Activated CD8-positive, alpha-beta memory T cell treated with anti-CD3 and anti-CD28 coated beads, Interleukin-2, amount 50 U/mL, for 4 hours (primary cell): ENCODE measurements at places on chromosomes 6 and 20.

DNA sequence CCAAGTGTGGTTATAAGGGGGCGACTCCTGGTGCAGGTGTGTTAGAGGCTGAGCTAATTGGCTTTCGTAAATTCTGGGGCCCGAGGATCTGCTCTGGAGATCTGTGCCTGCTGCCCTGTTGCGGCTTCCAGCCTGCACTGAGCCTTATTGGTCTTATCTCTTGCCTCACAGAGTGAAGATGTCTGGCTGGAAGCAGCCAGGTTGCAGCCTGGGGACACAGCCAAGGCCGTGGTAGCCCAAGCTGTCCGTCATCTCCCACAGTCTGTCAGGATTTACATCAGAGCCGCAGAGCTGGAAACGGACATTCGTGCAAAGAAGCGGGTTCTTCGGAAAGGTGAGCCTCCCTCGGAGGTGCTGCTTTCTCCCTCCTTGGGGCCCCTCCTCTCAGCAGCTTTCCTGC, 20.0 kb downstream of the PRPF6 start:
- no peak for DNase-seq

DNA sequence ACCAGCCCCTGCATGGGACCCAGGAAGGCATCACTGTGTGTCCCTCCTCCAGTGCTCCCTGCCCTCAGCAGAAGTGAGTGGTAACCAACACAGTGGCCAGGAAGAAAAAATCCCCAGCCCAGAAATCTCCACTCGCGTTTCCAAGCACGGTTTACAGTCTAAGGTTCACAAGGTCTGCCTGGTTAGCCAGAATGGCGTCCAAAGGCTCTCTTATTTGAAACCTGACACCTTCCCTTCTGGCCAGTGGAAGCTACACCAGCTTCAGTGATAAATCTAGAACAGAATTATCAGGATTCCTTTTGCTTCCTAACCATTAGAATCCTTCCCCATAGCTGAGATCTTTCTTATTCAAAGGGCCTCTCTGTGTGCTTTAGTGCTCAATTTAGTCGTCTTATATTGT, 9.2 kb downstream of the LY86 start:
- DNase-seq: no peak

DNA sequence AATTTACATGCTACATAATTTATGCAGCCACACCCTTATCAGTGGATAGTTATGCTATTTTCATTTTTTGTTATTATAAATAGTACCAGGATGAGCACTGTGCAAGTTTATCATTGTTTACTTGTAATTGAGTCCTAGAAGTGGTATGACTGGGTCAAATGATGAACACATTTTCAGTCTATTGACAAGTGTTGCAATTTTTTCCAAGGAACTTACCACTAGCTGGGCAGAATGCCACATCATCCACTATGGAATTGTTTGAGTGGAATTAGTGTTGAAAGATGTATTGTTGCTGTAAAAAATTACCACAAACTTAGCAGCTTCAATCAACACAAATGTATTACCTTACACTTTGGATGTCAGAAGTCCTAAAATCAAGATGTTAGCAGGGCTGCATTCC, 38.1 kb upstream of the OPN5 start:
- DNase-seq: no peak

- no peak for DNase-seq
These were observed 53.5 kb upstream of the SLC22A16 start for GRCh38 chr6:110529907-110530306.

- no peak for DNase-seq
These were observed 135.1 kb downstream of the CEP57L1 start for GRCh38 chr6:109230453-109230852.

GRCh38 chr20:37354210-37355195, 8.6 kb downstream of the SRC start:
- DNase-seq: no peak

- no peak for DNase-seq
These were observed 404 bp downstream of the CEP162 start for GRCh38 chr6:84227044-84227433.

DNA sequence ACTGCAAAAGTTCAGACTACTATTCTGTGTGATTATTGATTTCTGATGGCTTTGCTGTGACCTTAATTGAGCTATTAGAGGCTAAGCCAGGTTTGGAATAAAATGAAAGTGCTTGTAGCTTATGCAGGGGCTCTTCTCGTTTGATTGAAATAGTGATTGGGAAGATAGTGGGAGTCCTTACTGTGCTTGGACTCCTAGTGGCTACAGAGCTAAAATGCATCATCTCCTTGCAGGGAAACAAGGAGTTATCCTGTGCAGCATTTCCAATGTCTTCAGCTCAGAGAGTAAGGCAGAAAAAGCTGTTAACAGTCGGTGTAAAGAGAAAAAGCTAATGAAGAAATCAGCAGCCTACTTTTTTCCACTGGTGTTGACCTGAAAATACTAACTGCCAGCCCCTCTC, 173.5 kb downstream of the SLC35F1 start:
- no peak for DNase-seq

- DNase-seq: no peak
These were observed 32.1 kb downstream of the NEDD9 start for GRCh38 chr6:11200356-11200755.

DNA sequence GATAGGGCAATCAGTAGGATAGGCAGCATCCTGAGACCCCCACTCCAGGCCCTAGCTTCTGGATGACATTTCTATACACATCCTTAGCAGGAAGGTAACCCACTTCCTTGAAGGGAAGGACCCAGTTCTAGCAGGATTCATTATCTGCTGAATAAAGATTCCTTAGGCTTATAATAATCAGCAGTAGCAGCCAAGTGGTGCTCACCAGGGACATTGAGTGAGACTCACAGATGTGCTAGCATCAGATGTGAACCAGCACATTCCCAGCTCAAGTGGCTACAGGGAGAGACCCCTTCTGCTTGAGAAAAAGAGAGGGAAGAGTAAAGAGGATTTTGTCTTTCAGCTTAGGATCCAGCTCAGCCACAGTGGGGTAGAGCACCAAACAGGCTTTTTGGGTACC, 244.8 kb upstream of the UFL1 start:
- DNase-seq: no peak

DNA sequence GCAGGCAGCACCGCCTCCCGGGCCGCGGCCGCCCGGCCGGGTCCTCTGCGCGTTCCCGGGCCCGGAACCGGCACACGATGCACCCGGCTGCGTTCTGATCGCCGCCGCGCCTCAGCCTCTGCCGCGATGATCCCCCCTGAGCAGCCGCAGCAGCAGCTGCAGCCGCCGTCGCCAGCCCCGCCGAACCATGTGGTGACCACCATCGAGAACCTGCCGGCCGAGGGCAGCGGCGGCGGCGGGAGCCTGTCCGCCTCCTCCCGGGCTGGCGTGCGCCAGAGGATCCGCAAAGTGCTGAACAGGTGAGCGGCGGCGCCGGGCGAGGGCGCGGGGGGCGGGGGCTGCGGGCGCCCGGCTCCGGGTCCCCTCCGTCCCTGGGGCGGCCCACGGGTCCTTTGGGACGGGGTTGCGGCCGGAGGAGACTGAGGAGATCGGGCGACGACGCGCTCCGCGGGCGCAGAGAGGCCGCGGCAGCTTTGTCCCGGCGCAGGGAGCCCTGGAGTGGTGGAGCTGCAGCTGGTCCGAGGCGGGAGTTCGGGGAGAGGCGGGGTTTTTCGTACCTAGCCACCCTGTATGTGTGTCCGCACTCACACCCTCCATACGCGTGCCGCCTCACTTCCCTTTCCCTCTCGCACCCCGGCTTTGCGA, 659 bp downstream of the SLC35F1 start:
- no peak for DNase-seq

DNA sequence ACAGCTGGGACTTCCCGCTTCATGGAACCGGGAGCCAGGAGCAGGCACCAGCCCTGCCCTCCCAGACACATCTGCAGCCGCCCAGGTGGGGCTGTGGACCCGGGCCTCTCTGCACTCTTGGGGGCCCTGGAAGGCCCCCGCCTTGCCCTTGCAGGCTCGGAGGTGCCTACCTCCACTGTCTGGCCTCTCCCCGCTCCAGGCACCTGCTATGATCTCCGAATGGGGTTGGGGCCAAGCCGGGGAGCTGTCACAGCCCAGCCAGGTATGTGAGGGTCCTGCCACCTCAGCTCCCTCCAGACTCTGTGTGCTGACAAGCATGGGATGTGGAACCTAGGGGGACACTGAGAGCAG, 54.0 kb downstream of the GMDS start:
- no peak for DNase-seq

GRCh38 chr6:47655719-47656595, 42.4 kb upstream of the ADGRF4 start:
- peak; percentile 25 for DNase-seq

DNA sequence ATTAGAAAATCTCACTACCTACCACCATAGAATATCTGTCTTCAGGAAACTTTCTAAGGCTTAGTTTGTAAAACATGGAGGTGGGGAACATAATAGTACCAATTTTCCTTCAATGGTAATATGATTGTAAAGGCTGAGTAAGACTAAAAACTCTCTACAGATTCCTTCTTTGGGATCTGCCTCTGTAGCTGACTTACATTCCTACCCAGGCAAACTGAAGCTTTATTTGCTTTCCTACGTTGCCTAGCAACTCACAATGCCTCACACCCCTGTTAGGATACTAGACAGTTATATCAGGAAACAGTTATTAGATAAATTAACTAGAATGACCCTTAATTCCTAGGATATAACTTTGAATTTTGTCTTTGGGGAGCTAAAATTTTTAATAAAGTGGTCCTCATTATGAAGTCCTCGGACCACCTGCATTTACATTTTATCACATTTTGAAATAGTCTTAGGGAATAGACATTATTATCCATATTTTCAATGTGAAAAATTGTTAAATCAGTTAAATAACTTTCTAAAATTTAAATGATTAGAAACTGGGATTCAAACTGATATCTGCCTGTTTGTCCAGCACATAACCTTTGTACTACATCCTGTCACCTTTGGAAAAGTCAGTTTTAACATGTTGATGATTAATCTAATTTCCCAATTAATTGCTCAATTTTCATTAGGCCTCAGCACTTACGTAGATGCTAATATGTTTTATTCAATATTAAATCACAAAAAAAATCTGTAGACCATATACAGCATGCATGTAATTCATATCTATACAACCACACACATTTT, 591.4 kb downstream of the RNF144B start:
- no peak for DNase-seq

- DNase-seq: no peak
These were observed 49.9 kb downstream of the TULP4 start for GRCh38 chr6:158361961-158362669.

- no peak for DNase-seq
These were observed 533.3 kb downstream of the HACE1 start for GRCh38 chr6:104326173-104327001.

GRCh38 chr6:128271527-128271926, 248.9 kb downstream of the PTPRK start:
- DNase-seq: no peak
